NCI-H524 (cell line): ENCODE measurements at places on chromosomes 11 and 22.

- no peak for DNase-seq
Measured at GRCh38 chr11:71252269-71252769, at the start of gene SHANK2. SHANK2 (minus strand) TSS chr11:71252577; CDS start chr11:71147326, 105,251 bp downstream.

GRCh38 chr11:8698917-8699441, 16.4 kb downstream of the RPL27A start:
- no peak for DNase-seq

DNA sequence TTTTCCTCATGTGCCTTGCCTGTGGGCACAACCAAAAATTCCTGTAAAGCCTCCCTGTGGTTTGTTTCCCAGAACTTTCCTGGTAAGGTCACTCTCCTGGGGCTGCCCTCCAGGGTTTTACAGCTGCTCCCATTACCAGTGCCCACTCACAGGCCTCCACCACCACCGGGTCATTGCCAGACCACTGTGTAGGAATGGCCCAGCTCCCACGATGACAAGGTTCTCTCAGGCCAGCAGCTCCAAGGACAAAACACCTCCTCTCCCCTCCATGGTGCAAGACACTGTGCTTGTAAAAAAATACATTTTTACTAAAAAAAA, 96.1 kb upstream of the AKIP1 start:
- no peak for DNase-seq

GRCh38 chr22:49767355-49768062, 60.2 kb downstream of the BRD1 start:
- DNase-seq = peak; percentile 63

DNA sequence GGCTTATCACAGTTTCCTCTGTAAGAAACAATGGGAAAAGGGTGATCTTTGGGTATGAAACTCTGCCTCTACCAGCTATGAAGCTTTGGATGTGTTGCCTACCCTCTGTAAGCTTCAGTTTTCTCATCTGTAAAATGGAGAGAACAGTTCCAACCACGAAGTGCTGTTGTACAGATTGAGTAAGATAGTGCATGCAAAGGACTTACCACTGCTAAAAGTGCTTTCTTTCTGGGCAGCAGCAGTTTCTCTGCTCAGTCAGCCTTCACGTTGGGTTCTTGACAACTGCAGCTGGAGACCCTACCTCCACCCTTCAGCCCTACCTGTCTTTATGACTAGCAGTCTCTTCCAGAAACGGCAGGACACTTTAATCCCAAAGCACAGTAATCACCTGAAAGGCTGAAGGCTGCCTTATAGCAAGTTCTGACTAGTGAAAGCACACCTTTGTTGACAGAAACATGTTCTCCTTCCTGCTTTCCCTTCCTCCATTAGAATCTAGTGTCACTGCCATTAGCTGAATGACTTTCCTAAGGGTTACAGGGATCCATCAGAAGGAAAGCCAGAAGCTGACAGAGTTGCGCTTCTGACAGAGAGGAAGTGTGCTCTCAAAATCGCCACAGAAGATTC, 91.4 kb downstream of the RPL27A start:
- no peak for DNase-seq

DNA sequence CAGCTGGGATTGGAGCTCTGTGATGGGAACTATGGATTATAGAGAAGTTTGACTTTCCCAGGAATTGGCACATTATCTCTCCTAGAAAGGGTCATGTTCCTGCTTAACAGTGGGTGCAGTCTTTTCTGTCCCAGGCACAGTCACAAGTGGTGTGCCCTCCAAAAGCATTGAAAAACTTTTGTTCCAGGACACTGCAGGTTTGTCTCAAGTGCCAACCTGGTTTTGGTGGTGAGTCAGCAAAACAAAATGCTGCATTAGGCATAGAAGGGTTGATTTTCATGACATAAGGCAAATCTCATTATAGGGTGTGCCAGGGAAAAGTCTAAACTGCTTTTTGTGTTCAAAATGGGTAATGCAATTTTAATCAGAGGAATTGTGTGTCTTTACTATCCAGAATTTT, 4.9 kb downstream of the HTATIP2 start:
- DNase-seq = no peak

- DNase-seq = no peak
Measured at GRCh38 chr11:117815262-117815803, 9.2 kb downstream of the FXYD2 start.

DNA sequence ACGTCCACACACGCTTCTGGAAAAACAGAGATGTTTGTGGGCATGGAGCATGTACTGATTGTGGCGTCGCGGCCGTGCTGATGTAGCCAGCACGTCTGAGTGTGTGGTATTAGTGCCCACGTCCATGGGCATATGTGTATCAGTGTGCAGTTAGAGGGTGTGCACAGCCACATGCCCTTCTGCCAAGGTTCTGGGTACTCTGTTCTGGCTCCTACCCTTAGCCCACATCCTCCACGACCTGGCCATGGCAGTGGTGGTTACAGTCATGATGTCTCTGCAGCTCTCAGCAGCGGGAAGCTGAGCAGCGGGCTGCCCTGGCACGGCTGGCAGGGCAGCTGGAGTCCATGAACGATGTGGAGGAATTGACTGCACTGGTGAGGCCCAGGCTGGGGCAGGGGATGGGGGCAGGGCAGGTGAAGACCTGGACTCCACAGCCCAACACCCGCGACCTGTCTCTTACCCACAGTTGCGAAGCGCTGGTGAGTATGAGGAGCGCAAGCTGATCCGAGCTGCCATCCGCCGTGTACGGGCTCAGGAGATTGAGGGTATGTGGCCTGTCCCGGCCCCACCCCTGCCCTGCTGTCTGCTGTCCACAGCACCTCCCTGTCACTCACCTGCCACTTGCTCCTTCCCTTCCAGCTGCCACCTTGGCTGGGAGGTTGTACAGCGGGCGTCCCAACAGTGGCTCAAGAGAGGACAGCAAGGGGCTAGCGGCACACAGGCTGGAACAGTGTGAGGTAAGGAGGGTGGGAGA, 7.3 kb downstream of the SMTN start:
- no peak for DNase-seq

DNA sequence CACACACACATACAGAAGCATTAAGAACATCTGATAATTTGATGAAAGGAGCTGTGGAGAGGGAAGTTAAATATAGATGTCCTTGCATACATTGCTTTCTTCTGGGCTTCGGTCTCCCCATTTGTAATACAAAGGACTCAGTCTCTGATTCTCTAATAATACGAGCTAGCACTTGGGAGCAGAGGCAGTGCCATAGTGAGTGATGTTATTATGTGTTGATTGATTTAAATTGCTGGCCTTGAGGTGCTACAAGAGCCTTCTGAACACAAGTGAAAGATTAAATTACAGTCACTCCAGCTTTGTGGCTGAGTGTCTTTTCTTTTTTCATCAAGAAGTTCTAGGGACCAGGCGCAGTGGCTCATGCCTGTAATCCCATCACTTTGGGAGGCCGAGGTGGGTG, 61.5 kb upstream of the HMGXB4 start:
- DNase-seq = no peak

- DNase-seq = no peak
Measured at GRCh38 chr11:35214226-35214770, 75.3 kb downstream of the CD44 start.

- no peak for DNase-seq
Measured at GRCh38 chr11:30153008-30153407, 77.8 kb upstream of the FSHB start.

DNA sequence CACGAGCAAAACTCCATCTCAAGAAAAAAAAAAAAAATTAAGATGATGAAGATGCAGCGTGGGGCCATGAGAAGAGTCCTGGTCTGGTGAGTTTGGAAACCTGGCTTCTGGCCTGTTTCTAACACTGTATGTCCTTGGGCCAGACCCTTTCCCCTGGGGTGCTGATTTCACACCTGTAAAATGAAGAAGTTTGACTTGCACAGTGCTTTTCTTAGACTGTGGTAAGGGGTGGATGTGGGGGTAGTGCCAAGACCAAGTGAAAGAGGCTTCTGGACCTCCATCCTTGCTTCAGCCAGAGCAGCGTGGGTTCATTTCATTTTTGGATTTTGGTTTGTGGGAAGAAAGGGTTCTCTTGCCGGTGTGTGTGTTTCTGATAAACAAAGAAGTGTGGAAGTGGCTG, 42.1 kb downstream of the PTPRJ start:
- DNase-seq = no peak
